CD4-positive, alpha-beta T cell treated with Interleukin-1 beta for 1 hour (primary cell): ENCODE measurements at places on chromosomes 4 and X.
A peak's percentile ranks its signal among the peaks of the same experiment; 100 is the strongest.

DNA sequence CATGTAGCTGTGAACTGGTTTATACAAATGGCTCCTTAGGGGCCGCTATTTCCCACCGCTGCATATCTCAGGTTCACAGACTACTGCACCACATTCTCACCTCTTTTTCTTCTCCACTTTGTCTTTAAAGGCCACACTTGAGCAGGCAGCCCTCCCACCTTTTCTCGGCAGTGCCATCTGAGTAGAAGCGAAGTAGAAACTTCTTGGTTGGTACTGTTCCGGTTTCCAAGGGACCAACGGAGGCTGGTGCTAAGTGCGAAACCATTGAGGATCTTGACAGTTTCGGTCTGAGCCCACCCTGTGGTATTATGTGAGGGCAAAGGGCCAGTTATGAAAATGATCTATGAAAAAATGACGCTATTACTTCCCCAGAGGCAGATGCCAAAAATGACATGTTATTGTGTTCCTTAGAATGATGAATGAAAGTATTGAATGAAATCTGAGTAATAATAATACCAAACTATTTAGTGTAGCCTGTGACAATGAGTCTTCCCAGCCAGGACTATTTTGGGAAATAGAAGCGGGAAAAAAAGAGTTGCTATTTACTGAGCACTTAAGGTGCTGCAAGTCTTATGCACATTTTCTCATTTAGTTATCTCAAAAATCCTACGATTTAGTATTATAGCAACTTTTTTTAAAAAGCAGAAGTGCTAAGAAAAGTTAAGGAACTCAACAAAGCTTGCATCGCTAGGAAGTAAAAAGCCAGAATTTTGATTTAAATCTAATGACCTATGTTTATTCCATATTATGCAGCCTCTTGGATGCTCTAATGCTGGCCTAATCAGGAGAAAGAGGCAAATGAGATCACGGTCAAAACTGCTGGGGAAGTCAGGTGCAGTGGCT is 29.6 kb upstream of the CHRNA9 start:
- DNase-seq = peak; percentile 54

DNA sequence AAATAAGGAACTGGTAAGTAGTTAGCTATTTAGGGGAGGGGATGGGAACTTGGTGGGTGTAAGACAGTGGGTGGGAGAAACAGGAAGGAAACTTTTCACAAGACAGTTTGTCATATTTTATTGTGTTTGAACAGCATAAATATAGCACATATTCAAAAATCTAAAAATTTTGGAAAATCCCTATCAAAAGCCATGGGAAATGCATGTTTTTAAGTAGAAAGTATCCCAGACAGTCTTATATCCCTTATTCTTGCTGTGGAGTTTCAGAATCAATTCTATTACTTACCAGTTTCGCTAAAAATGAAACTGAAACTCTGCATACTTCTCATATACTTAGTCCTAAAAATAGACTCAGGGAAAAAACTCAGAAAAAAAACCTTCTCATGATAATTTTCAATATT is 22.3 kb upstream of the RASGEF1B start:
- no peak for DNase-seq

GRCh38 chrX:39900777-39901170 is 197.0 kb downstream of the BCOR start:
- DNase-seq = no peak

GRCh38 chr4:80124246-80125211 is 51.5 kb upstream of the ANTXR2 start:
- DNase-seq = no peak

DNA sequence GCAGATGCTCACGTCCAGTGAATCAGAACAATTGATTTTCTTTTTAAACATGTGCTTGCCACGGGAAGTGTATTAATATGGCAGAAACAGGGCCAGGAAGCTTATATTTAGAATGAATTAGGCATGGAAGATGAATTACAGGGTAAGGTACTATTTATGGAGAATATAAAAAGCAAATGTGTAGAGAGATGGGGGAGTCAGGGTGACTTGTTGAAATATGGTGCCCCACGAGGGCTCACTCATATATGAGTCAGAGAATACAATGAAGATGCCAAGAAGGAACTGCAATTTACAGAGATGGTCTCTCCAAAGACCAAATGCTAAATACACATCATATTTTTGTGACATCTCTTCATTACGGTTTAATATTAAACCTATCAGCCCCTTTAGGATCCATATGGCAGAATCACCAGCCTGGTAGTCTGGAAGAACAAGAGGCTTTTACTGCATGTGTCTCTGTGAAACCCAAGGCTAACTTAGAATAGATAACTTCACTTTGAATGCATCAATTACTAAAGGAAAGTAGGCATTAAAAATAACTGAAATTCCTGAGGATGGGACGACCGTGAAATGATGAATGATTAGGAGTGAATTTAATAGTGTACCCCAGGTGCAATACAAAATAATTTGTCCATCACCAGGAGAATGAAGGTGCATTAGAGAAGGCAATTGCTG is 385.3 kb downstream of the ARHGAP24 start:
- no peak for DNase-seq

- DNase-seq = no peak
Observed at GRCh38 chr4:185711726-185712125, 100.3 kb downstream of the SORBS2 start.
